Fibroblast of skin of right biceps (primary cell): ENCODE measurements at places on chromosomes 11 and 22.
A peak's percentile ranks its signal among the peaks of the same experiment; 100 is the strongest.

GRCh38 chr11:119673759-119674336 is 55.2 kb downstream of the NECTIN1 start:
- no peak for DNase-seq

DNA sequence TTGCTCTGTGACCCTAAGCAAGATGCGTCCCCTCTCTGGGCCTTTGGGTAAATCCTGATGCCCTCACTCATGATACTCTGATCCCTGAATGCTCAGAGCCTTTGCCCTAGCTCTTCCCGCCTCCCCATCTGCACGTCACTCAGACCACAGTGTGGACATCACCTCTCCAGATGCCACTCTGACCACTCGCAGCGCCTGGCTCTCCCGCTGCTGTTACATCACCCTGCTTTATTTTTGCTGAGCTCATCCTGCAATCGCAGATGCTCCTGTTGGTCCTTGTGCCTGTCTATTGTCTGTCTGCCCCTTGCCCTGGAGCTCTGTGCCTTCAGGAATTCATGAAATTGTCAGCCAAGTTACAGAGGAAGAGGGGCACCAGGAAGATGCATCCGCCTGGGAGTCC is 5.5 kb downstream of the OSM start:
- DNase-seq: no peak

DNA sequence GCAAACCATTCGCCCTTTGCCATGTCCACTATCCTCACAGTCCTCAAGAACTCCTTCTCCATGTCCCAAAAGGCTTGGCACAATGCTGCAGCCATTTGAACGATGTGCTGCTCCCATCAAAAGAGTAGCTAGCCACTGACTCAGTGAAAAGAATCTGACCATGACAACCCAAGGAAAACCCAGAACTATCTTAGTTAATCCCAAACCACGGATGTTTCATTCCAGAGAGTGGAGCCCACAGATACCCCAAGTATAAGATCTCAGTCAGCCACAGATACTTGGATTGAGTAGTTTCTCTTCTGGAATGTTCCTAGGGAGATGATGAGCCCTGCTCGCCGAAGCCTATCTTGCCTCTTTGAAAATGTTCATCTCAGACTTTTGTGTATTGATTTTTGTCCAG is 176.9 kb downstream of the NAV2 start:
- DNase-seq: peak; percentile 85

- DNase-seq: no peak
Observed at GRCh38 chr11:13692172-13692571, 23.7 kb downstream of the FAR1 start.

DNA sequence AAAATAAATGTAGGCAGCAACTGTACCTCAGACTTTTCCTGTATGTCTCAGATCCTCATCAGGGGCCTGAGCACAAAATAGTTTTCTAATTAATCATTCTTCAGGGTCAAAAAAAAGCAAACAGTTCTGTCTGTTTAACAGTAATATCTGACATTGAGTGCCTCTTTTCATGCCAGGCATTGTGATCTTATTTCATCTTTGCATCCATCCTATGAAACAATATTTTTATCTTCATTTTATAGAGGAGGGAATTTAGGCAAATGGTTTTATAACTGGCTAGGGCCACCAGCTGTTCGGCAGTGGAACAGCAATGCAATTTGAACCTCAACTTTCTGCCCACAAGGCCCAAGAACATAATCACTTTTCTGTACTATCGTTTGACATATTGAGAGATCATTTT is 145.6 kb downstream of the WNT7B start:
- DNase-seq: peak; percentile 41

DNA sequence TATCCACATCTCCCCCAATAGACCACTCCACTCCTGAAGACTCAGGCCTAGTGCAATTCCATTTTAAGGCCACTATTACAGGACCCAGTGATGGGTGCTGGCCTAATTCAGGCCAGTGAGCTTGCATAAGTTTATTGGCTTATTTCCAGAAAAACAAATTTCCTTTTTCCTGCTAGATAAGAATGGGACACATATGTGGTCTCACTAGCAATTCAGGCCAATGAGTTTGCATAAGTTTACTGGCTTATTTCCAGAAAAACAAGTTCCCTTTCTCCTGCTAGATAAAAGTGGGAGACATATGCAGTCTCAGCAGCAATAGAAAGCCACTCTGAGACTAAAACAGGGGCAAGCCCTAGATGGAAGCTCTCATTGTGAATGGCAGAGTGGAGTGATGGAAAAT is 22.4 kb downstream of the ADM start:
- DNase-seq: peak; percentile 63

DNA sequence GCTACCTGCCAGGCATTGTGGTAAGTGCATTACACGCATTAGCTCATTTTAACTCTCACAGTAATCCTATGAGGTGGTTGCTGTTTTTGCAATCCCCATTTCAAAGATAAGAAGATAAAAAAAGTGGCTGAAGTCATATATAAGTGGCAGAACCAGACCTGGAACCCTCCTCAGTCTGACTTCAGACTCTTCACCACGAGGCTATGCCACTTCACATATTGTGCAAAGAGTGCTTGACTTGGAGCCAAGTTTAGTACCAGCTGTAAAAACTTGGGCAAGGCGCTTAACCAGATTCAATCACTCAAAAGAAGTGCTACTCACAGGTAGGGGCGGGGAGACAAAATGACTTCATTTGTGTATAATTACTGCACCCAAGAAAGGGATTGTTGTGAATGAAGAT is 15.3 kb downstream of the BPIFC start:
- no peak for DNase-seq

DNA sequence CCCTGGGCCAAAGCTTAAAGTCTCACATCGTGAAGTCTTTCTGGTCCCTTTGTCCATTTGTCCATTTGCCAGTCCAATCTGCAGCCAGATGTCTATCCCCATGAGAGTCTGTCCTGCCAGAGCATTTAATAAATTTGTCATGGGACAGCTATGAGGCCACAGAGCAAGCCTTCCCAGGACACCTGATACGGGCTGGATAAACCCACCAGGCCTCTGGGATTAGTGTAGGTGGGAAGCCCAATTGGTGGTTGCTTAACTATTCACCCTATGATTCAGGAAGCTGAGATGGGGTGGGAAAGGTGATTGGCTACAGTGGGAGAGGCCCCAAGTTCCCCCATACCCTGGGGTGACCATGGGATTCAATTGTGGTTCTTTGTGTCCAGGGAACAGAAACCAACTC is 39.9 kb downstream of the MYEOV start:
- no peak for DNase-seq

DNA sequence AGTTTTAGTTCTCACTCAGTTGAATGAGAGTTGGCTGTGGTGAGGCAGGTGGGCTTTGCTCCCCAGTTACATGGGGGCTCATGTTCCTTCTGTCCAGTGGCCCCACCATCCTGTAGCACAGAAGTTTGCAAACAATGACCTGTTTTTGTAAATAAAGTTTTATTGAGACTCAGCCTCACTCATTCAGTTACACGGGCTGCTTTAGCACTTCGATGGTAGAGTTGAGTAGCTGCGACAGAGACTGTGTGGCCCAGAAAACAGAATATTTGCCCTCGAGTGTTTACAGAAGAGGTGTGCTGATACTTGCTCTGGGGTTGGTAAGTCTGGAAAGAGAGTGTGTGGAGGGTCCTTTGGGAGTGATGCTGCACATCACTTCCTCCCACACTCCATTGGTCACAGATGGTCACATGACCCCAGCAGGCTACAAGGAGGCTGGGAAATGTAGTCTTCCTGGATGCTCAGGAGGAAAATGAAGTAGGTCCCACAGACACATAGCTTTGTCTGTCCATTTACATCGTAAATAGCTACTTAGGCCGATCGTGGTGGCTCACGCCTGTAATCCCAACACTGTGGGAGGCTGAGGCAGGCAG is 34.6 kb downstream of the IFT27 start:
- DNase-seq: peak; percentile 10

DNA sequence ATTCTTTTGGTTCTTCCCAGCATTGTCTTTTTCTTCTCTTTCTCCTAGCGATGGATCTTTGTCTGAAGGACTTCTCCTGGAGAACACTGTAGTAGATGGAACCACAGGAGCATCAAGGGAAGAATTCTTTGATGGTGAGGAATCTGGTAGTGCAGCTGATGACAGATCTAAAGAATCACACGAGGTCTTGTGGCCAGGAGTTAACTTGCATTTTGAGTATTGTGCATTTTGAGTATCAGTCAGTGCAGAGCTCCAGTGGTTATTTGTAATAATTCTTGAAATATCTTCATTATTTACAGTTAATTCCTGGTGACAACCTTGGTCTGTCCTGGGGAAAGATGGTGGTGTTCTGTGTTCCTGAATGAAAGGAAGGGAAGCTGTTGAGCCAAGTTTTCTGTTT is 14.5 kb upstream of the POGLUT3 start:
- DNase-seq: peak; percentile 67

DNA sequence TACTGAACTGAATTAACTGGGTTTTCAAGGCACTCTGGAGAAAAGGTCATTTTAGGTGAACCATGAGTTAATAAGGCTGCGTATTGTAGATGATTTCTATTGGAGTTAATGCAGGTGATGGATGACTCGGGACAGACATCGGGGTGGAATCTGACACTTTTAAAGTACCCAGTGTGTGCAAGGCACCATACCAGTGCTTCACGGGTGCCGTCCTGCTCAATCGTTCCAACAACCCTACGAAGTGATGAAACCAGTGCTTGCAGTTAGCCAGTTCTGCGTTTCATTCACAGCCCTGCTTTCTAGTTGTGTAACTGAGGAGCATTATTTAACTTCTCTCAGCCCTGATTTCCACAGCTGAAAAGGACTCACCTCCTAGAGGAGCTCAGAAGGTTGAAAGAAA is 216.5 kb downstream of the BARX2 start:
- no peak for DNase-seq

GRCh38 chr11:34926101-34926830 is 9.8 kb downstream of the PDHX start:
- DNase-seq: peak; percentile 70

- no peak for DNase-seq
Observed at GRCh38 chr11:76212086-76213035, 6.1 kb upstream of the WNT11 start.
